ENCODE measurements at places on chromosomes 5 and 9.

GRCh38 chr5:5929291-5930020 is 448.9 kb downstream of the MED10 start:
- no peaks in the 10 kb centered on the region for H3K27me3 ChIP-seq
- DNase-seq, result no peak
- H3K4me3 ChIP-seq, result no peak overlapping the region
- no peak overlapping the region for H3K27ac ChIP-seq
- H3K36me3 ChIP-seq, result no peaks in the 10 kb centered on the region
- no peaks in the 10 kb centered on the region for H3K4me1 ChIP-seq

DNA sequence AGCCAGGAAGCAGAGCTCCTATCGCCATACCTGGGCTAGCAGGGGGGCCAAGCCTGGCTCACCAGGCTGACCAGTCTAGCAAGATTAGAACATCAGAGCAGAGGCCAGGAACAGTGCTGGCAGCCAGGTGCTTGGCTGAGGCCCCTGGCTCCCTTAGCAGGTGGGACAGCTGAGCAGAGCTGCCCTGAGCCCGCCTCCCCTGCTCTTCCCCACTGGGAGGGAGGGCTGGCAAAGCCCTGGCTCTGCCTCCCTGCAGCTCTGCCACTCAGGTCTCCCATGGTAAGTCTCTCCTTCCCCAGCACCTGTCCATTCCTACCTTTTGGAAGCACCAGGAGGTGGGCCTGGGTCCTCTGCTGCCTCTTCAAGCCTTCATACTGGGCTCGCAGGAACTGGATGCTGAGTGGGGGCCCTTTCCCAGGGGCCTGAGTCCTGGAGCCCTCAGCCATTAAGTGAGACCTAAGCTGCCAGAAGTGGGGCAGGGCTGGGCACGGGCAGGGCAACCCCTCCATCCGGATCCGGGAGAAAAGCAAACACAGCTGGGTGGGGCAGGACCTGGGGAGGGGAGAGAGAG is 803 bp downstream of the C9orf152 start:
- H3K4me1 ChIP-seq, result peaks cover 8% of the 10 kb centered on the region
- no peak overlapping the region for H3K4me3 ChIP-seq
- H3K27ac ChIP-seq, result no peak overlapping the region
- DNase-seq, result no peak
- H3K27me3 ChIP-seq, result no peaks in the 10 kb centered on the region

DNA sequence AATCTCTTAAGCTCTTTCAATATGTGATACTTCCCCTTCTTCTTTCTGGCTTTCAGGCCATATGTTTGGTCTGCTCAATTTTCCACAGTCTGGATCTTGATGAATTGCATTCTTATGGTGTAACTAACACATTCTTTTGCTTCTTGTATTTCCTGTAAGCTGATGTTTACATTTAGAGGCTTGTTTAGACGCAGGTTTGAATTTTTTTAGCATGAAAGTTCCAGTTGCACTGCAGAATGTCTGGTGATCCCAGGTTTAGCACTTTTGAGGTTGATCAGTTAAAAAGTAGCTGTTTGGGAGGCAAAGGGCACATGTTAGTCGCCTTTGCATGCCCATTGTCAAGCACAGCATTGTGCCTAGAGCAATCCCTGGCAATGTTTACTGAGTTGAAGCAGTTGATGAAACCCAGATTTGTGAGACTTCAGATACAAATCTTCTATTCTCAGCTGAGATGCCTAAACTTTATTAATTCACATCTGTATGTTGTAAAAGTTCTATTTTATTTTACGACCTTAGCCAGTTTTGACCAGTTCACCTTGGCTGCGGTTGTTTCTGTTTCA is 59.6 kb upstream of the SPATA31C2 start:
- peak; percentile 80 for DNase-seq
- H3K27ac ChIP-seq, result peak overlapping the region; percentile 84
- peak overlapping the region; percentile 28 for H3K4me3 ChIP-seq

GRCh38 chr9:87698069-87698809 is 27.7 kb upstream of the CTSL start:
- peaks cover 4% of the 10 kb centered on the region for H3K4me1 ChIP-seq
- no peak overlapping the region for H3K27ac ChIP-seq
- DNase-seq, result no peak
- H3K27me3 ChIP-seq, result no peaks in the 10 kb centered on the region

- H3K27me3 ChIP-seq, result no peaks in the 10 kb centered on the region
- H3K36me3 ChIP-seq, result no peaks in the 10 kb centered on the region
- peaks cover 48% of the 10 kb centered on the region for H3K4me1 ChIP-seq
- H3K4me3 ChIP-seq, result no peak overlapping the region
These were observed 60.8 kb downstream of the FGF18 start for GRCh38 chr5:171480239-171480638.

All from muscle of leg (tissue), 16 donors.